Activated T-helper 1 cell treated with anti-CD3 and anti-CD28 coated beads, Interleukin-2, amount 50 U/mL, for 16 hours (primary cell): ENCODE measurements at places on chromosomes 3 and 15.

GRCh38 chr3:111809186-111809585 lies 49.9 kb upstream of the PHLDB2 start:
- DNase-seq: no peak

DNA sequence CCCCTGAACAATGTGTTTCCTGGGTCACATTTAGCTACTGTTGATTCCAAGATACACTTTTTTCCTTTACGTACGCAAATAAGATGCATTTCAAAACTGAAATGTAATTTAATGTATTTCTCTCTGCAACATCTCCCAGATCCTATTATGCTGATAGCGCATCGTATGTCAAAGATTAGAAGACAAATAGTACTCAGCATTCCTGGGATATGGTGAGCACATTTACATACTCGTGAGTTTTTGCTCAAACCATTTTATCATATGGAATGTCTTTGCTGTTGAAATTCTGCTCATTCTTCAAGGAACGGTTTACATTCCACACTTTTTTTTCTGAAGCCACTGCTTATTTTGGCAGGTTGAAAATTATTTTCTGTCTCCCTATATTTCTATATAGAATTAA lies 221.4 kb downstream of the OXSM start:
- DNase-seq: no peak

DNA sequence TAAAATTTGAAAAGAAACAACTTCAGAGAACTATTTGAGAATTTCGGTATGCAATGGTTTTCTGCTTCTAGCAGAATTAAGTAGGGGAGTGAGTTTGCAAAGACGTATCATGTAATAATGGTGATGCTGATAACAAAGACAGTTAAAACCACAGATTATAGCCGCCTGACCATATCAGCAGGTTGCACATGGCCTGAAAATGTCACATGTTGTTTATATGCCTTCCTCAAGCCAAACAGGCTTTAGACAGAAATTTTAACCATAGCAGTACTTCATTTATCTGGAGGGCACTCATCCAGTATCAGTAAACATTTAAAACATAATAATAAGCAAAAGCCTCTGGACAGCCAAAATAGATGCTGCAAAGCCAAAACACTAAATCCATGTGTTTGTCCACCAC lies 131.7 kb downstream of the RYR3 start:
- no peak for DNase-seq

DNA sequence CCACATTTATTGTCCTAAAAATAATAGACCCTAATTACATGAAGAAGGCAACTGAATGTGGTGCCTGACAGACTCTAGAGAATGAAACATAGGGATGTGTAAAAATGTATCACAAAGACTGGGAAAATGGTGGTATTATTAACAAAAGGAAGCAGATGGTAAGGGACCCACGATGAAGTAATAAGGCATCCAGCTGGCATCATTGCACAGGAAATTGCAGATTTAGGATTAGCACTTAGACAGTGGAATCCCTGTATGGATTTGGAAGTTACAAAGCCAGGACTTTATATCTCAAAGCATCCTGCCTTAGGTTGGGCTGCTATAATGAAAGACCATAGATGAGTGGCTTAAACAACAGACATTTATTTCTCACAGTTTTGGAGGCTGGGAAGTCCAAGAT lies 104.3 kb downstream of the PPM1L start:
- no peak for DNase-seq

DNA sequence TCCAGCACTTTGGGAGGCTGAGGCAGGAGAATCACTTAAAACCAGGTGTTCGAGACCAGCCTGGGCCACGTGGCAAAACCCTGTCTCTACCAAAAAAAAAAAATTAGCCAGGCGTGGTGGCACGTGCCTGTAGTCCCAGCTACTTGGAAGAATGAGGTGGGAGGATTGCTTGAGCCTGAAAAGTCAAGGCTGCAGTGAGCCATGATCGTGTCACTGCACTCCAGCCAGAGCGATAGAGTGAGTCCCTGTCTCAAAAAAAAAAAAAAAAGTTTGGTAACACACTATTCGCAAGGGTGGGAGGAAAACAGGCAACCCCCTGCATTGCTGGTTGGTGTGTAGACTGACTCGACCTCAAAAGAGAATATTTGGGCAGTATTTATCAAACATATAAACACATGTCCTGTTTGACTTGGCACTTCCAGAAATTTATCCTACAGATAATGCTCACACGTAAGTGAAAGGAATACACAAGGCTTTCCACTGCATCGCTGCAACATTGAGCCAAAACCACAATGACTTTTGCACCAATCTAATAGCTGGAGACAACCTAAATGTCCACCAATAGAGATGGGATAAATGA lies 3.1 kb upstream of the ANPEP start:
- DNase-seq: no peak
